NCI-H748 treated with DMSO at 0.1 percent for 48 hours (cell line): ENCODE measurements at places on chromosomes 4 and X.

DNA sequence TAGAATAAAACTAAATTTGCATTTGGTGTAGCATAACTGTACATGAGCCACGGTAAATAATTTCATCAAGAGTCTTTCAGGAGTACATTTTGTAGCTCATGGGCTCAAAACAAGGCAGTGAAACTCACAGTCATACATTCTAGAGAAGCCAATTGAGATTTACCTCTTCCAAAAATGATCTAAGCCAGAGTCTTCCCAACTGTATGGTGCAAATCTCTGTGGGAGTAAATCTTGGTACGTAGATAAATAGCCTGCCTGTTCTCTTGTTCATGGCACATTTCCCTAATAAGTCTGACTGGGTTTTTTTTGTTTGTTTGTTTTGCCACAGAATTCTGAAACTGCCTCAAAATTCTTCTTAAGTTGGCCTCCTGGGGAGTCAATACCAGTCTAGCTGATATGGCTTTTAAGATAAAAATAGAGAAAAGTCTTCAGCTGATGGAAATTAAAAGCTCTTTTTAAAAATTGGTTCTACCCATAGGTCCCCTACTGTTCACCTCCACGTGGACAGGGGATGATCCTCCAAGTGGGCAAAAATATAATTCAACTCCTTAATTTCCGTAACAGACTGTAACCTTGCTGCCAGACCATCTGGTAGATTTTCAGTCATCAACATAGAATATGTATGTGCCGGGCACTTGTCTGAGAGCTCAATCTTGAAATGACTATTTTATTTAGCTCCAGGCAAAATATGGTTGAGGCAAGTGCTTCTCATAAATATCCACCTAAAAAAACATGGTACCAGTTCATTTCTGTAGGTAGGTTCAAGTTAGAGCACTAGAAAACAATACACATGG, 365.4 kb downstream of the PDHA2 start:
- DNase-seq = no peak

DNA sequence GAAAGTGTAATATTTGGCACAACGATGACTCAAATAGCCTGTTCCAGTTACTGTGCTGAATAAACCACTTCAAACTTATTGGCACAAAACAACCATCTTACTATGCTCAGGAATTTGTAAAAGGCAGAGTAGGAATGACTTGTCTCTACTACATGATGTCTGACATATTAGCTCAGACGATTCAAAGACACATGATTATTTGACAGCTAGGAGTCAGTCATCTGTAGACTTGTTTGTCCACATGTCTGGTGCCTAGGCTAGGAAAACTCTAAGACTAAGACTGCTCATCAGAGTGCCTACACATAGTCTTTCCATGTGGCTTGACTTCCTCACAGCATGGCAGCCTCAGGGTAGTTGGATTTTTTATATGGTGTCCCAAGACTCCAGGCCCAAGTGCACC, 154.5 kb downstream of the FANCB start:
- no peak for DNase-seq

DNA sequence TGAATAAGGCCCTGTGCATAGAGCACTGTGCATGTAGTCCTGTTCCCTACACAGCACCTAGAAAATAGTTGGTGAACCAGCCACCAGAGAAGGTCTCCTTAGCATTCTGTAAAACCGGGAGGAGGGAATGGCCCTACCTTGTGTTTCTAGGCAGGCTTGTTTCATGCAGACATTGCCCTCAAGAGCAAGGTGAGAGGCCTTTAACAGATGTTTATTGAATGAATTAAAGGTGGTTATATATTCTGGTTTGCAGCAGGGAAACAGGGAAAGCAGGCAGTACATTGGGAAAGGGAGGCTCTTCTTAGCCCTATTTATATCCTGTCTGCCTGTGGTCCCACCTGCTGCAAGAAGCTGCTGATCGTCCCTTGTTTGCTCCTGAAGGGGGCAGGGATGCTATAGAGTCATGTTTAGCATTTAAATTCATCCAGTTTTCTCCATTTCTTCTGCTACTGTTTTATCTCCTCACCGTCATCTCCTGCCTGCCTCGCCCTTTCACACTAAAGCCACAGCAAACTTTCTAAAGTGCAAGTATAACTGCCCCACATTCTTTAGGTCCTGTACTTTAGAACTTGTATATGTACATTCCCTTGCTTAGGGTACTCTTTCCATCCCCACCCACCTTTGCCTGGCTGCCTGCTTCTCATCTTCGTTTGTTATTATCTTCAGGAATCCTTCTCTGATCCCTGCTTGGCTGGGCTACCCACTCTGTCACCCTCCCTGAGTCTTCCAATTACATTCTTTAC, 60.3 kb downstream of the EGF start:
- DNase-seq = no peak

- no peak for DNase-seq
Observed at GRCh38 chr4:123052007-123052406, 129.6 kb upstream of the NUDT6 start.

GRCh38 chr4:128161138-128161537, 100.0 kb downstream of the LARP1B start:
- DNase-seq = no peak
